ENCODE measurements at places on chromosomes 7 and 10.
A peak's percentile ranks its signal among the peaks of the same experiment; 100 is the strongest.

DNA sequence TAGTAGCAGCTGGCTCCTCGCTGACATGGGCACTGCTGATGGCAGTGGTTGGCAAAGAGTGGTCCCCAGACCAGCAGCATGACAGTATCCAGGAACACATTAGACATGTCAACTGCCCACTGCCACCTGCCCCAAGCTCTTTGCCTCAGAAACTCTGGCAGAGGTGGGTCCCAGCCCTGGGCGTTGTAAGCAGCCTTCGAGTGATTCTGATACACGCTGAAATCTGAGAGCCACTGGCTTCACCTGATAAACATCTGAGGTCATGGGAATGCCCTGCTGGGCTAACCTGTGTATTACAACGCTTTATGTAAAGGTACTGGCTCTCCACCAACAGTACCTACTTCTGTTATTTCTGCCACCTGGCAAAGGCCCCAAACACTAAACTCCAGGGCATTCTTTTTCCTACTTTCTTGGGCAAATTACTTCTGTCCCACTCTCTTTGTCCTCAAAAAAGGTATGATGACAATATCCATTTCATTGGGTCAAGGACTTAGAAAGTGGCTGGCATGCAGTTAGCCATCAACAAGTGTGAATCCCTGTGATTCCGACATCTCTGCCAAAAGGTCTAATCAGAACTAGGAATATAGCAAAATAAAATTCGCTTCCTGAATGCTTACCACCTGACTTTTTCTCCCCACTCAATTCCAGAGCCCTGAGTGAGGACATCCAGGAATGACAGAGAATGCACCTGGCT, 9.2 kb downstream of the SGMS1 start:
- no peak for DNase-seq

GRCh38 chr7:115068220-115068619, 146.3 kb downstream of the MDFIC start:
- no peak for DNase-seq

GRCh38 chr7:93575555-93576399, 1.3 kb upstream of the CALCR start:
- peak; percentile 8 for DNase-seq

- DNase-seq: no peak
Measured at GRCh38 chr7:67512481-67512880, 515.8 kb downstream of the TYW1 start.

- no peak for DNase-seq
Measured at GRCh38 chr10:114508376-114508775, 104.1 kb upstream of the AFAP1L2 start.

DNA sequence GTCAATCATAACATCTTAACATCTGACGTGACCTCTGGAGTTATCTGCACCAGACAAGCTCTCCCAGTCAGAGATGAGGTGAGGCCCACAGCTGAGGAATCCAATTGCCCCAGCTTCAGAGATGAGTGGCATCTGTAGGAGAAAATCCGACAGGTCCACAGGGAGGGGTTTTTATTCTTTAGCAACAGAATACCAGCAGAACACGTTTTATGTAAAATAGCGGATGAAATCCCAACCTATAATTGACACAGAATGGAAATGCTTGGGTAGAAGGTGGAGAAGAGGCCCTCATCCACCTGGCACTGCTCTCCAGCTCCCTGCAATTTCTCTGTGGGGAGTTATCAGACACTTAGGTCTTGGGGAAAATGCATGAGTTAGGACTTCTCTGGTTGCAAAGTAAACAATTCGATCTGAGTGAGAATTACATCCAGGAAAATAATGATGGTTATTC, 144.2 kb upstream of the NRP1 start:
- no peak for DNase-seq

- DNase-seq: peak; percentile 36
Measured at GRCh38 chr10:60820093-60820754, 41.9 kb downstream of the CDK1 start.
